Pulmonary artery endothelial cell (primary cell): ENCODE measurements at places on chromosomes 1 and 21. TPM values are rescaled to one million over a fixed set of nuclear protein-coding genes. Genes with fewer than 3 reads are reported as not detected.
A peak's percentile ranks its signal among the peaks of the same experiment; 100 is the strongest.

DNA sequence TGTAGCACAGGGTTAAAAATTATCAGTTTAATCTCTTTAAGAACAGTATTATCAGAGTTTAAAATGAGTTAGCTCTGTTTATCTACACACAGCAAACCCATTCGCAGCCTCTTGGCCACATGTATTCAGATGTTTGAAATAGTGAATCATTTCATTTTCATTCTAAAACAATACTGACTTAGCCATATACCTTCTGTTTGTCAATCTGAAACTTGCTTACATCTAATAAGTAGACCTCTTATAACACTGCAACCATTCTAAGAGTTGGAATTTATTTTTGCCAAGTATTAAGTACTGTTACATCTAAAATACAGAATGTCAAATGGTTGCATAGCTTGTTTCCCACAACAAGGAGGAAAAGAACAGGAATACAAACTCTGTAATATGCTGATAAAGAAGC is 25.4 kb downstream of the ANGEL2 start:
- DNase-seq: no peak

Gene FMOD
- total RNA-seq: 0.07 and 0.67 TPM in 2 replicates

Gene ADPRS
- total RNA-seq: 32.6 and 43.5 TPM in 2 replicates

DNA sequence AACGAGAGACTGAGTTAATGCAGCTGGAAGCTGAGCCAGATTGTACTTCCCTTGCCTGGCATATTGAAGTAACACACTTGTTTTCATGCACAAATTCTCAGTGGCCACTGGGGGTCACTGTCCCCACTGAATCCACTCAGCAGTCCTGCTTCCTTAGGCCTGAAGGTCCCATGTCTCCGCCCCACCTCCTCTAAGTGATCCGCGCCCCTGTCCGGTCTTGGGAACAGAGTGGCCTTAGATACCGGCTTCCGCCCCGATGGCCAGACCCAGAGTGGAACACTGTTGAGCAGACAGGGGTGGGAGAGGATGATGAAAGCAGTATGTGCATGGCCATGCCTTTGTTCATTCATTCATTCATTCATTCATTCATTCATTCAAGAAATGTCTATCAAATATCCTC is 34.8 kb downstream of the CHAF1B start:
- peak; percentile 87 for DNase-seq

DNA sequence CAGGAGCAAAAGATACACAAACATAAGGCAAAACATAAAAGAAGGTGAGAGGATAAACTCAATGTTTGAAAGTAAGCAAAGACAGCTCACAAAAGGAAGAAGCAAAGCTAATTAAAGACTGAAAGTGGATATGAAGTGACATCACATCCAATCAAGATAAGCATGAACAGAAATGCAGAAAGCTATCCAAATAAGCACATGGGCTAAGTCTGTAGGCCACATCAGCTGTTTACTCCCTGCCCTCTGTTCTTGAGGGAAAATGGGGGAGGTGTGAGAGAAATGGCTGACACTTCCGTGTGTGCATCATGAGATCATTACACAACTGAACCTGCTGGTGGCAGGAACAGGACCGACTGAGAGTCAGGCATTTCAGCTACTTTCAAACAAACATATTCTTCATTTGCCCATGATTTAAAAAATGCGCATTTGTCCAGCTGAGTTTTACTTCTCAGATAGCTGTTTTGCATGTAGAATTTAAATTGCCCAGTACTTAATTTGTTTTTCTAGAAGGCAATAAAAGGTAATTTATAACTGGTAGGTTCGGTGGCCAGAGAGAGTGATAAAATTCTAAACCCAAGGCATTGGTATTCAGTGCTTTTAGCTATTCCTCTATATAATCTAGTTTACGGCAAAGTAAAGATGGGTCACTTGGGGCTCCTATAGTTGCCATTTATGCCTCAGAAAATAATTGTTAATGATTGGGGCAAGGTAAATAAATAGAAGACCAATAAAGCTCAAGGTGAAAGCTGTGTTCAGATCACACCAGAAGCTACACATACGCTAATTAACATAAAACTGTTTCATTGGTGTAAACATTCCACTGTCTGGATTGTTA is 27.2 kb upstream of the MAN1A2 start:
- no peak for DNase-seq

DNA sequence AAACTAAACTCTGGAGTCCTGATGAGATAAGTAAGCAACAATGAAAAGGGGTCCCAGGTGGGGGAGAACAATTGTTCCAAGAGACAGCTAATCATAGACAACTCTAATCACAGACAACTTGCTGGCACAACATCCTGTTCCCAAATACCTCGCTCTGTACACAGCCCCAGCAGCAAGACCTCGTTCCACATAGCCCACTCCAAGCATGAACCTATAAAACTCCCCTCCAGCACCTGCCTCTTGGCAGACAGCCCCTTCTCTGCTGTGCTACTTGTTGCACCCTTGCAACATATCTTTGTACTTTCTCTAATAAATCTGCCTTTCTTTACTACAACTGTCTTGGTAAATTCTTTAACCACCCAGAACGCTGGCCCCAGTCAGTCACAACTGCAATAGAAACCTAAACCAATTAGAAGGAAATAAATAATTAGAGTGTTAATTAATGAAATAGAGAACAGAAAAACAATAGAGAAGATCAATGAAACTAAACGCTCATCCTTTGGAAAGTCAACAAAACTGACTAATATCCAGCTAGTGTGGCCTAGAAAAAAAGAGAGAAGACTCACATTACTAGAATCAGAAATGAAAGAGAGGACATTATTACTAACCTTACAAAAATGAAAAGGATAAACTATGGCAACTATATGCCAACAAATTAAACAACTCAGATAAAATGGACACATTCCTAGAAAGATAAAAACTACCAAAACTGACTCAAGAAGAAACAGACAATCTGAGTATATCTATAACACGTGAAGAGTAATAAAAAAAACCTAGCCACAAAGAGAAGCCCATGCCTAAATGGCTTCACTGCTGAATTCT is 36.1 kb downstream of the LRRC40 start:
- no peak for DNase-seq

DNA sequence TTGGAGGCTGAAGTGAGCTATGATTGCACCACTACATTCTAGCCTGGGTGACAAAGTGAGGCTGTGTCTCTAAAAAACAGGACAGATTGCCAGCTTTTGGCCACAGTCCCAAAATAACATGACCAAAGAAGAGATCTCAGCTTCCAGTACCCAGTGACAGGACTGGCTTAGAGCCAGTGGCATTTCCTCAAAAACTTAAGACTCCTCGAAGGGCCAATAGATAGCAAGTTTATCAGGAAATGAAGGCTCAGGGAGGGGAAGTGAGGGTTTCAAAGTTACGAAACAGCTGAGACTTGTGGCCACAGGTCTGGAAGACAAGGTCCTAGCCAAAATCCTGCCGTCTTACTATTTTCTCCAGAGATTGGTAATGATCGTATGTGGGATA is 6.3 kb upstream of the TMEM39B start:
- peak; percentile 96 for DNase-seq

- DNase-seq: no peak
Observed at GRCh38 chr1:216919060-216919970, 196.1 kb upstream of the ESRRG start.

DNA sequence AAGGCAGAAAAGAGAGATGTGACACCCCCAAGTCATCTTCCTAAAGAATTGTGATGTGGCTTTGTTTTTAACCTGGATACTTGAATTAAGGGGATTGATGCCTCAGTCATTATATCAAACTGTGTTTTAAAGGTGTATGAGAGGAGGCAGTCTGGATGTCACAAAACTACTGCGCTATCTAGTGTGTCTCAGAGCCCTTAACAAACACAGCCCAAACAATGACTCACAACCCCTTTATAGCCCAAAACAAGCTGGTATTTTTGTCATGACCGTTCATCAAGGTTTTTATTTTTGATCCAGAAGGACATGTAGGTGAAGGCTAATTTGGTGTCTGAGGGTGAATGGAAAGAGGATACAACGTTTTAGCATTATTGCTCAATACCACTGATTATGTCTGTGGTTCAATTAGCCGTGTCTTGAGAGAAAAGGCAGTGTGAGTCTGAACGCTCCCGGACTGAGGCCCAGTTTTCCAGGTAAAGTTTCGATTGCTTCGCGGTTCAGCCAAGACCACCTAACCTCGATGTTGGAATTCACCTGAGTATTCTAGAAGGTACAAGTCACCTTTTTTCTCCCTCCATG is 71.6 kb downstream of the SGIP1 start:
- DNase-seq: no peak

GRCh38 chr1:76074321-76075187 is at the start of gene ST6GALNAC3:
Gene ST6GALNAC3 (plus strand): TSS chr1:76074746.
- DNase-seq: peak; percentile 2

Gene CR1L
- not detected in 2 replicates for total RNA-seq

GRCh38 chr1:15510611-15511405 is 13.2 kb downstream of the CASP9 start:
- no peak for DNase-seq

Gene SPRR2E
- not detected in 2 replicates for total RNA-seq

Gene PDZK1
- 0.07 and 0.14 TPM in 2 replicates for total RNA-seq

Gene LRRC53
- total RNA-seq: not detected in 2 replicates

- DNase-seq: no peak
Observed at GRCh38 chr1:97824624-97825023, 96.2 kb downstream of the DPYD start.

Gene CD101
- 0.11 and 0.13 TPM in 2 replicates for total RNA-seq
